ENCODE measurements at places on chromosomes 7 and 10. TPM values are rescaled to one million over a fixed set of nuclear protein-coding genes. Genes with fewer than 3 reads are reported as not detected.

OPN1SW gene
- total RNA-seq: not detected

NEUROG3 gene
- total RNA-seq: not detected

NEUROD6 gene
- not detected for total RNA-seq

FRMD4A gene
- not detected for total RNA-seq

WBP1L gene
- total RNA-seq: 35.2 TPM

MMD2 gene
- not detected for total RNA-seq

LIPJ gene
- not detected for total RNA-seq

PRLHR gene
- total RNA-seq: not detected

KIAA1549 gene
- total RNA-seq: 0.32 TPM

AGK gene
- total RNA-seq: 79.0 TPM

HTR7 gene
- total RNA-seq: not detected

MOSPD3 gene
- 44.4 TPM for total RNA-seq

CDC14C gene
- total RNA-seq: not detected

GIMAP4 gene
- total RNA-seq: 476 TPM

INHBA gene
- total RNA-seq: 0.54 TPM

BLNK gene
- total RNA-seq: not detected

CYP3A5 gene
- not detected for total RNA-seq

IL2RA gene
- 464 TPM for total RNA-seq

SSC4D gene
- total RNA-seq: 0.17 TPM

FAM180A gene
- not detected for total RNA-seq

CUBN gene
- 1.4 TPM for total RNA-seq

KCND2 gene
- not detected for total RNA-seq

TUBAL3 gene
- total RNA-seq: not detected

DENND2A gene
- not detected for total RNA-seq

CALML3 gene
- not detected for total RNA-seq

SEMA4G gene
- 0.85 TPM for total RNA-seq

VAX1 gene
- not detected for total RNA-seq

ATOH7 gene
- not detected for total RNA-seq

CRYGN gene
- total RNA-seq: not detected

GIMAP7 gene
- total RNA-seq: 291 TPM

GSDME gene
- 3.8 TPM for total RNA-seq

TMEM178B gene
- total RNA-seq: 6.5 TPM

UNCX gene
- total RNA-seq: not detected

CTAGE8 gene
- 2.9 TPM for total RNA-seq
